Activated T-helper 17 cell treated with anti-CD3 and anti-CD28 coated beads, Interleukin-2, amount 50 U/mL, for 72 hours (primary cell): ENCODE measurements at places on chromosomes 12 and 14.

DNA sequence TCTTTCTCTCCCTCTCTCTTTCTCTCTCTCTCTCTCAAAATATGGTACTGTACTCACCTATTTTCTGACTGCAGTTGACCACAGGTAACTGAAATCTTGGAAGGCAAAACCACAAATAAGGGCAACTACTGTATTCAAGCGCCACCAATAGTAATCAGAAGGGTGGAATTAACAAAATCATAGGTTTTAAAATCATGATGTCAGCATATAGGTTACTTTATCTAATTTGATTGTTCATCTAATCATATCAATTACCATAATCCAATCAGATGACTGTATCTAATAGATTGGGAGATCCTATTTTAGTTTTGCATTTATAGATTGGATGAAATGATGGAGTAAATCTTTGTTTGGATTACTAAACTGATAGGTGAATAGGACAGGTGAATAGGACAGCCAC, 155.8 kb upstream of the KITLG start:
- H3K27me3 ChIP-seq = peaks cover 3% of the 10 kb centered on the region
- no peaks in the 10 kb centered on the region for H3K4me1 ChIP-seq
- no peaks in the 10 kb centered on the region for H3K36me3 ChIP-seq
- ATAC-seq = no peak
- no peak overlapping the region for H3K4me3 ChIP-seq

GRCh38 chr12:11875414-11875935, 195.3 kb upstream of the BCL2L14 start:
- peak; percentile 89 for ATAC-seq
- peak overlapping the region; percentile 64 for H3K4me3 ChIP-seq
- H3K36me3 ChIP-seq = peaks cover 91% of the 10 kb centered on the region
- H3K4me1 ChIP-seq = peaks cover 42% of the 10 kb centered on the region
- no peaks in the 10 kb centered on the region for H3K27me3 ChIP-seq

GRCh38 chr12:7129872-7130691, at the start of gene CLSTN3:
Gene CLSTN3, plus strand, starts transcription at chr12:7130371. Its CDS starts 278 bp downstream, at chr12:7130649.
- H3K27ac ChIP-seq = peak within 1 kb of the TSS; percentile 90
- peaks cover 29% of the 10 kb centered on the region for H3K4me1 ChIP-seq
- H3K27me3 ChIP-seq = no peaks in the 10 kb centered on the region

GRCh38 chr12:118763234-118763633, 218.1 kb upstream of the SRRM4 start:
- no peak overlapping the region for H3K27ac ChIP-seq
- H3K4me1 ChIP-seq = no peaks in the 10 kb centered on the region
- H3K27me3 ChIP-seq = no peaks in the 10 kb centered on the region
- no peak overlapping the region for H3K4me3 ChIP-seq
- H3K36me3 ChIP-seq = no peaks in the 10 kb centered on the region
- no peak for ATAC-seq

GRCh38 chr12:2553388-2554126, 241.2 kb upstream of the FKBP4 start:
- ATAC-seq = peak; percentile 21
- no peaks in the 10 kb centered on the region for H3K4me1 ChIP-seq
- no peaks in the 10 kb centered on the region for H3K36me3 ChIP-seq
- no peak overlapping the region for H3K4me3 ChIP-seq
- H3K27me3 ChIP-seq = peaks cover 17% of the 10 kb centered on the region

DNA sequence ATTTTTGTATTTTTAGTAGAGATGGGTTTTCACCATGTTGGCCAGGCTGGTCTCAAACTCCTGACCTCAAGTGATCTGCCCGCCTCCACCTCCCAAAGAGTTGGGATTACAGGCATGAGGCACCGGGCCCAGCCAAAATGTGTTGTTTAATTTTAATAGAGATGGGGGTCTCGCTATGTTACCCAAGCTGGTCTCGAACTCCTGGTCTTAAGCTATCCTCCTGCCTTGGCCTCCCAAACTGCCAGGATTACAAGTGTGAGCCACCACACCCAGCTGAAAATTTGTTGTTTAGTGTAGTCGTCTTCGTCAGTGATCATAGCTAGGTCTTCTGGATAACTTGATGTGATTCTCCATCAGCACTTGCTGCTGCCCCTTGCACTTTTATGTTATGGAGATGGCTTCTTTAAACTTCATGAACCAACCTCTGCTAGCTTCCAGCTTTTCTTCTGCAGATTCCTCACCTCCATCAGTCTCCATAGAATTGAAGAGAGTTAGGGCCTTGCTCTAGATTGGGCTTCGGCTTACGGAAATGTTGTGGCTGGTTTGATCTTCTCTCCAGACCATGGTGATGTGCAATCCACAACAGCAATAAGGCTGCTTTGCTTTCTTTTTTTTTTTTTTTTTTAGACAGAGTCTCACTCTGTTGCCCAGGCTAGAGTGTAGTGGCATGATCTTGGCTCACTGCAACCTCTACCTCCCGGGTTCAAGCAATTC, 13.0 kb downstream of the ISCU start:
- peak overlapping the region; percentile 25 for H3K27ac ChIP-seq
- H3K4me3 ChIP-seq = peak overlapping the region; percentile 34
- H3K36me3 ChIP-seq = peaks cover 5% of the 10 kb centered on the region
- no peak for ATAC-seq

- H3K27me3 ChIP-seq = peaks cover 4% of the 10 kb centered on the region
- H3K4me1 ChIP-seq = peaks cover 3% of the 10 kb centered on the region
- H3K27ac ChIP-seq = no peak overlapping the region
- no peaks in the 10 kb centered on the region for H3K36me3 ChIP-seq
- no peak for ATAC-seq
Observed at GRCh38 chr14:90536511-90537191, 139.8 kb downstream of the CALM1 start.

GRCh38 chr14:22748206-22748605, 18.3 kb upstream of the OXA1L start:
- H3K4me1 ChIP-seq = no peaks in the 10 kb centered on the region
- ATAC-seq = no peak
- H3K4me3 ChIP-seq = no peak overlapping the region
- H3K27ac ChIP-seq = no peak overlapping the region
- peaks cover 28% of the 10 kb centered on the region for H3K27me3 ChIP-seq

GRCh38 chr12:117724543-117724942, 244.2 kb downstream of the KSR2 start:
- ATAC-seq = no peak
- no peaks in the 10 kb centered on the region for H3K36me3 ChIP-seq
- H3K27me3 ChIP-seq = no peaks in the 10 kb centered on the region
- no peak overlapping the region for H3K4me3 ChIP-seq

DNA sequence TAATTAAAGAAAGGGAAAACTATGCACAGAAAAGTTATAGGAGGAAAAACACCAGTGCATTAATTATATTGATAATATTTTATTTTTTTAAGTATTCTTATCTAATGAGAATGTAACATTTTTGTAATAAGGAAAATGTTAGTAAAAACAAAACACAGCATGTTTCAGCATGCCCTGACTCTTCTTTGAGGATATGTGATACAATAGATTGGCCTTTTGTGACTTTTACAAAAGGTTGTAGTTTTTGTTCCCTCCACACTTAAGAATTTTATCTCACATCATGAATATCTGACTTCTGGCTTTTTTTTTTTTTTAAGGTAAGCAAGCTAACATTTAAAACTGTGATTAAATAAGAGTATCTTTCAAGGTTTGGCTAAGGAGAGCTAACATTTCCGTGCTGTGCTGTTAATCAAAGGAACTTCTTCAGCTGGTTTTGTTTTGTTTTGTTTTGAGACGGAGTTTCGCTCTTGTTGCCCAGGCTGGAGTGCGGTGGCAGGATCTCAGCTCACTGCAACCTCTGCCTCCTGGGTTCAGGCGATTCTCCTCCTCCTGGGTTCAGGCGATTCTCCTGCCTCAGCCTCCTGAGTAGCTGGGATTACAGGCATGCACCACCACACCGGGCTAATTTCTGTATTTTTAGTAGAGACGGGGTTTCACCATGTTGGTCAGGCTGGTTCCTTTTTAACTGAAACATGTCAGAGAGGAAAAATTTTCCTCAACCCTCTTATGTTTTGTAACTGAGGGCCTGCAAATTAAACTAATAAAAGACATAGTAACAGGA, 30.8 kb upstream of the RESF1 start:
- peak; percentile 79 for ATAC-seq
- peaks cover 38% of the 10 kb centered on the region for H3K4me1 ChIP-seq
- H3K27ac ChIP-seq = peak overlapping the region; percentile 97

- no peak for ATAC-seq
- no peak overlapping the region for H3K27ac ChIP-seq
- H3K4me1 ChIP-seq = no peaks in the 10 kb centered on the region
- no peak overlapping the region for H3K4me3 ChIP-seq
Observed at GRCh38 chr14:77645520-77646230, 29.2 kb upstream of the SPTLC2 start.

DNA sequence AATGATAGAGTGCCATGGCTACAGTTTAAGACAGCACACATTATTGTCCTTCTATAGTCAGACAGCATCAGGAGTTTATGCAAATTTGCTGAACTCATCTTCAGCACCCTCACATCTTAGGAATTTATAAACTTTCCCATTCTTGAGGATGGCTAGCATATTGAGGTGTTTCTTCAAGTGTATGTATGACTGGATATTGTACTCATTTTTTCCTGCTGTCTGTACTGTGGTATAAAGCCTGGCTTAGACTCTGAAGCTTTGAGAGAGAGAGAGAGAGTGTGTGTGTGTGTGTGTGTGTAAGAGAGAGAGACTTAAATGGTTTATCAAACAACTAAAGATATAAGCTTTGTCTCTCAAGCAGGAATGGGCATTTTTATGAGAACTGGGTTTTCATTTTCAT, 161.6 kb downstream of the PIK3C2G start:
- ATAC-seq = no peak
- no peaks in the 10 kb centered on the region for H3K4me1 ChIP-seq
- no peak overlapping the region for H3K27ac ChIP-seq
- no peak overlapping the region for H3K4me3 ChIP-seq

- peaks cover 6% of the 10 kb centered on the region for H3K4me1 ChIP-seq
- H3K27ac ChIP-seq = no peak overlapping the region
- ATAC-seq = no peak
- H3K36me3 ChIP-seq = no peaks in the 10 kb centered on the region
- no peak overlapping the region for H3K4me3 ChIP-seq
Observed at GRCh38 chr12:131114271-131114670, 160.6 kb downstream of the ADGRD1 start.

- no peak overlapping the region for H3K27ac ChIP-seq
- no peak overlapping the region for H3K4me3 ChIP-seq
- H3K36me3 ChIP-seq = peaks cover 99% of the 10 kb centered on the region
- no peaks in the 10 kb centered on the region for H3K27me3 ChIP-seq
Observed at GRCh38 chr12:118398940-118399339, 22.6 kb downstream of the SUDS3 start.

DNA sequence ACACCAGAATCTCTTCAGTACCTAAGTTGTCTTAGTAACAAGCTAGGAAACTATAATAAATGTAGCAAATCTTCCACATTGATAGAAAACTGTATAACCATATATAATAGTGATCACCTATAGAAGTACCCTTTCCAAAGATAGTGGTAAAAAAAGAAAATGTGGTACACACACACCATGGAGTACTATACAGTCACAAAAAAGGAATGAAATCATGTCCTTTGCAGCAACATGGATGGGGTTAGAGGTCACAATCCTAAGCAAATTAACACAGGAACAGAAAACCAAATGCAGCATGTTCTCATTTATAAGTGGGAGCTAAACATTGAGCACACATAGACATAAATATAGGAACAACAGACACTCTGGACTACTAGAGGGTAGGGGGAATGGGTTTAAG, 90.5 kb downstream of the SLC25A21 start:
- ATAC-seq = no peak
- no peaks in the 10 kb centered on the region for H3K27me3 ChIP-seq

DNA sequence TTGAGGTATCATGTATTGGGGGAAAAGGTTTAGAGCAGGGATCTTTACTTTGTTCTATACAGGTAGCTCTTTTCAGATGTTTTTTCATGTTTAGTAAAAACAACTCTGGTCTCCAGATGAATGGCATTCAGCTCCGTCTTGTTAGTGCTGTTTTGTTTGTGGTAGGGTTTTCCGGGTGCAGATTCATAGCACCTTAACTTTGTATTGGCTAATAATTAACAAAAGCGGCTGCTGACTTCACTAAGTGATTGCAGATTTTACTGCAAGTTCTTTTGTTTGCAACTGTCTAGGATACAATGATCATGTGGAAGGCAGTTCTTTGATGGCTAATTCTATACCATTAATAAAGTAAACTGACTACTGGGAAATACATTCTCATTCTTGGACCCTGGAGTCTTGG, 32.2 kb upstream of the BHLHE41 start:
- H3K36me3 ChIP-seq = no peaks in the 10 kb centered on the region
- H3K4me3 ChIP-seq = no peak overlapping the region
- ATAC-seq = no peak
- H3K27ac ChIP-seq = no peak overlapping the region
- peaks cover 20% of the 10 kb centered on the region for H3K27me3 ChIP-seq

GRCh38 chr12:67333649-67334048, 64.5 kb downstream of the CAND1 start:
- H3K4me3 ChIP-seq = no peak overlapping the region
- H3K27ac ChIP-seq = no peak overlapping the region
- peaks cover 5% of the 10 kb centered on the region for H3K4me1 ChIP-seq
- H3K27me3 ChIP-seq = peaks cover 4% of the 10 kb centered on the region
- ATAC-seq = no peak
- no peaks in the 10 kb centered on the region for H3K36me3 ChIP-seq

- H3K4me1 ChIP-seq = peaks cover 9% of the 10 kb centered on the region
- peaks cover 54% of the 10 kb centered on the region for H3K36me3 ChIP-seq
- no peak for ATAC-seq
- no peaks in the 10 kb centered on the region for H3K27me3 ChIP-seq
Observed at GRCh38 chr12:11158885-11159444, 12.0 kb upstream of the SMIM10L1 start.

DNA sequence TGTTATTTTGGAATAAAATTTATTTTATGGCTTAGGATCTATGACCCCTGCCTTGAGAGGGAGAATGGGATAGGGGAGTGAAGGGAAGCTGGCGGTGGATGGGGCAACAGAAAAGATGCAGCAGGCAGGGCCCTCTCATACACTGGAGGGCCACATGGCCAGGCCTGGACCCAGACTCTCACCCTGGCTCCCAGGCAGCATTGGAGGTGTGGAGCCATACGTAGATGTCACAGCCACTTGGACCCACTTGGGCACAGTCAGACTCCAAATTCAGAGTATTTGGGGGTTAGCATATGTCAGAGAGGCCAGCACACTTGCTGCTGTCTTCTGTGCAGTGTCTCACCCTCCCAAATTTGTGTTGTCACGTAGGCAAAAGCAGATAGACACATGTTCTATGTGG, 6.5 kb downstream of the NAB2 start:
- ATAC-seq = peak; percentile 6
- H3K4me3 ChIP-seq = peak overlapping the region; percentile 97
- H3K4me1 ChIP-seq = peaks cover 50% of the 10 kb centered on the region
- peaks cover 99% of the 10 kb centered on the region for H3K36me3 ChIP-seq

GRCh38 chr14:100018054-100018453, 47.2 kb upstream of the EVL start:
- no peak for ATAC-seq
- no peak overlapping the region for H3K4me3 ChIP-seq
- H3K4me1 ChIP-seq = peaks cover 5% of the 10 kb centered on the region
- no peaks in the 10 kb centered on the region for H3K36me3 ChIP-seq
- H3K27ac ChIP-seq = no peak overlapping the region
- H3K27me3 ChIP-seq = no peaks in the 10 kb centered on the region

DNA sequence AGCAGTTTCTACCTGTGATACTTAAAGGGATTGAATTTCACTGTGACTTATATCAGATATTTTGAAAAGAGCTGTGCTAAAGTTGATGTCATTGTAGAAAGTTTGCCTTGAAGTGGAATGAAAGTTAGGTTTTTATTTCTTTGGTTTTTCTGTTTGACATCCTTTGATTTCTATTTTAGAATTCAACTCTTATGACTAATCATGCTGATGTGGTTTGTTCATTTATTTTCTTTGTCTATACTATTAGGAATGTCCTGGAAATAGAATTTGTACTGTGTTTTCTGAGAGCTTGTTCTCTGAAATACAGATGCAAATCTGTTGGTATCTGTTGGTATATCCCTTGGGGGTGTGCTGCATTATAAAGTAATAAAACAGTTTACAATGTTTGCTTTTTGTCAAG, 3.3 kb downstream of the CNOT2 start:
- peak overlapping the region; percentile 88 for H3K4me3 ChIP-seq
- no peak for ATAC-seq
- H3K27me3 ChIP-seq = no peaks in the 10 kb centered on the region
